Heart right ventricle (tissue), 16 donors: ENCODE measurements at places on chromosomes 6 and 20. TPM values are rescaled to one million over a fixed set of nuclear protein-coding genes. Genes with fewer than 3 reads are reported as not detected.
A peak's percentile ranks its signal among the peaks of the same experiment; 100 is the strongest.

- DNase-seq: peak; percentile 29
These were observed 12.8 kb upstream of the ELOVL5 start for GRCh38 chr6:53361549-53362031.

DNA sequence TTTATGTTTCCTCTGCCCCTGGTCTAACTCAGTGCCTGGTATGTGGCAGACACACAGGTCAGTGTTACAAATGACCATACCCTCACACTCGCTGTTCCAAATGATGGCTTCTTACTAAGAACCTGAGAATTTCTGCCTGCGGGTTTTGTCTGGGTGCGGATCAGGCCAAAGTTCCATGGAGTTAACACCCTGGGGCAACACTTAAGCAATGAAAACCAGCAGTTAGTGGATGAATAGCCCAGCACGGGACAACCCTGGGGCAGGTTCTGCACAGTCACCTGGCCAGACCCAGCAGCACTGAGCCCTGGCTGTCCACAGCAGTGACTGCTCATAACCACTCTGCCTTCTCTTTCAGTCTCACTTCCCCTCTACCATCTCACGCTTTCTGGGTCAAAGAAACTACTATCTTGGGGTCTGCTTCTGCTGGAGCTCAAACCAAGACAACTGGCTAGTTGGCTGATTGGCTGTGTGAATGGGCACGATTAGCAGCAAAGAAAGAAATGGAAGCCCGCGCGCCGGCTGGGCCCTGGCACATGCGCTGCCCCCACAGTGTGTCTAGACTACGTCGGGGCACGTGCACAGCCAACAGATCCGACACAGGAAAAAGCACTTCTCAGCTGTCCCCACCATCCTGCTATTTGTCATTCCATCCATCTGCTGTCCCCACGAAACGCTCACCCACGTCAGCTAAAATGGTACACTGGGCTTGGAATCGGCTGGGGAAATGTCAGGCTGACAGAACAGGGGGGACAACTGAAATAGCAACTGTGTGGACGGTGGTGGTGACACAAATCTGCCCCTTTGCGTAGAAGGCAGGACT, 36.6 kb downstream of the MGME1 start:
- no peak for DNase-seq

DNA sequence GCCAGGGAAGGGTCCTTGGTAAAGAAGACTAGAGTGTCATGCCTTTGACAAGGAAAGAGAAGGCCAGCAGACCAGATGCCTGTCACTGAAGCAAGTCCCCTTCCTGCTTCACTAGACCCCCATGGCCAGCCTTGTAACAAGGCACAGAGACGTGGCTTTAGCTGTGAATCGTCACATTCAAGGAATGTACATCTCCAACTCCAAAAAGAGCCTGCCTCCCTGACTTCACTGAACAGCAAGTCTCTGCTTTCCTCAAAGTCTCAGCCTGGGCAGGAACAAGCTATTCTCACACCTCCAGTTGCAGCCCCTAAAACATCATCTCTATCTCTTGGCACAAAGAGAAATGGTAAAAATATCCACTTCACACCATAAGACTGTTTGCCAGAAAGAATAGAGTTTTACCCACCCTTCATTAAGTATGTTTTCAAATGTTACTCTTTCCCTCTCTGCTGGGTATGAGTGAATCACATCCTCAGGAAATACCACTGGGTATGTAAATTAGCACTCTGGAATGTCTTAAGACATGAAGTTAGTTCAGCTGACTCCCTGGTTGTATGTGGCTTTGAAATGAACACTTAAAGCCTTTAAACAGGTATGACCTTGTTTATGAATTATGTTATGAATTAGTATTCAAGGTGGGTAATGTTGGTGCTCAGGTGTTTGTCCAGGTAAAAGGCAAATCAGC, 46.4 kb upstream of the NT5E start:
- no peak for DNase-seq

- DNase-seq: no peak
These were observed 278.8 kb downstream of the HDGFL1 start for GRCh38 chr6:22848121-22848520.

- DNase-seq: no peak
These were observed 315.9 kb downstream of the TFAP2A start for GRCh38 chr6:10098756-10099528.

DNA sequence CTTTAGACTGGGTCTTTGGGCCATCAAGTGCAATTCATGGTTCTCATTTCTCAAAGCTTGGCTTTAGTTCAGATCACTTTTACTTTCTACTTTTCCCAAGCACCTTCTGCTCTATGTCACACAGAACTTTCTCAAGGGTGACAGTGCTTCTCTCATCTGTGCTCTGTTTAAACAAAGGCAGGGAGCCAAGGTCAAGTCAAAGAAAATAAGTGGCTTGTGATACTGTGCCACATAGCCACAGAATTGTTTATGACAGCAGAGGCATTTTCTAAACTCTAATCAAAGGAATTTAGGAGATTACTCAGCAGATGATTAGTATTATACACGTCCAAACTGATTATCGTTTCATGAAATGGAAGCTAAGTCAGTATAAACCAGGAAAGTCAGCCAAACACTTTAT, 348.0 kb downstream of the HDGFL1 start:
- DNase-seq: no peak

- no peak for DNase-seq
These were observed 17.8 kb upstream of the SLC16A10 start for GRCh38 chr6:111069382-111070104.

FOXP4 gene
- polyA plus RNA-seq: 8.9 TPM

- no peak for DNase-seq
These were observed 15.9 kb upstream of the ADGRF1 start for GRCh38 chr6:47057830-47058540.

SDHAF4 gene
- 6.2 TPM for polyA plus RNA-seq

DNA sequence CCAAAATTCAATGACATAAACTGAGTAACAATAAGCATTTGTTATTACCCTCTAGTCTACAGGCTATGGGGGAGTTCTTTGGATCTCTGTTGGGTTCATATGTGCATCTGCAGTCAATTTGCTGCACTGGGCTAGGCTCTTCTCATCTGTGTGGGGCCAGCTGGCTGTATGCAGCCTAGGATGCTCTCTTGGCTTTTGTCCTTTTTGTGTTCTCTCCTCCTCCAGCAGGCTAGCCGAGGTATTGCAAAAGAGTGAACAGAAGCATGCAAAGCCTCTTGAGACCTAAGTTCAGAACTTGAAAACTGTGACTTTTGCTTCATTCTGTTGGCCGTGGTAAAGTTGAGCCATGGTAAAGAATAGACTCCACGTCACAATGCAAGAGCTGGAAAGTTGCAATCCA, 62.8 kb upstream of the FOXO3 start:
- DNase-seq: peak; percentile 9

GRCh38 chr20:32189691-32190615, 17.6 kb downstream of the PLAGL2 start:
- DNase-seq: peak; percentile 48

GRCh38 chr20:45907219-45907948, 4.6 kb downstream of the PLTP start:
- no peak for DNase-seq

DNA sequence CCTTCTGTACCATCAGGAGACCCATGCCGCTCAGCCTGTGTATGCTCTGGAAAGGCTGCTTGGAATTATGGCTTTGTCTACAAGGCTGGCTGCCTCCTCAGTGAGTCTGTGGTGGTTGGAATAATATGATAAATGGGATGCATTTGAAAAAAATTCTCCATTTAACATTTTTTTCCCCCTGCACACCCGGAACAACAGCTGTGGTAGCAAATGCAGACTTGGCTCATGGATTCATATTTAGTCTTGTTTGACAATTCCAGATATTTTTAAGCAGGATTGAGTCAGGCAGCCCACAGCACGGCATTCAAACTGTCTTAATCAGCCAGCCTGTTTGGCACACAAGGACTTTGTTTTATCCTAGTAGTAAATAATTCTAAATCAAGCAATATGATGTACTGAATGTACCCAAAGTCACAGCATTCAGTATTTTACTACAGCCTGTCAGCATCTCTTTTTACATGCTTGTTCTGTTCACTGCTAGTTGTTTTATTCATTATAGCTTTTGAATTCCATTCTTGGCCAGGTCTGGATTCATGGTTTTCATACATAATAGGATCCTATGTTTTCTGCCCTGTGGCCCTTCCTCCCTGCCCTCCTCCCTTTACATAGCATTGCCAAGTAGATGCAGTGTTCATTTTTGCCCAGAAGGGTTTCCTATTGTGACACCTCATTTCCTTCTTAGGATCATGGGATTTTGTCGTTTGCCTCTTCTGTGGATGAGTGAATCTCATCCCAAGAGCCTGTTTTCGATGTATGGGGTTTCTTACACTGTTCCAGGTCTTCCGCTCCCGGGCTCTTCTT, 68.1 kb downstream of the LRRC1 start:
- no peak for DNase-seq

GRCh38 chr6:166939894-166940293, 16.5 kb downstream of the RNASET2 start:
- no peak for DNase-seq

GRCh38 chr20:9989066-9989724, 45.6 kb upstream of the ANKEF1 start:
- DNase-seq: no peak

HCRTR2 gene
- not detected for polyA plus RNA-seq

DNA sequence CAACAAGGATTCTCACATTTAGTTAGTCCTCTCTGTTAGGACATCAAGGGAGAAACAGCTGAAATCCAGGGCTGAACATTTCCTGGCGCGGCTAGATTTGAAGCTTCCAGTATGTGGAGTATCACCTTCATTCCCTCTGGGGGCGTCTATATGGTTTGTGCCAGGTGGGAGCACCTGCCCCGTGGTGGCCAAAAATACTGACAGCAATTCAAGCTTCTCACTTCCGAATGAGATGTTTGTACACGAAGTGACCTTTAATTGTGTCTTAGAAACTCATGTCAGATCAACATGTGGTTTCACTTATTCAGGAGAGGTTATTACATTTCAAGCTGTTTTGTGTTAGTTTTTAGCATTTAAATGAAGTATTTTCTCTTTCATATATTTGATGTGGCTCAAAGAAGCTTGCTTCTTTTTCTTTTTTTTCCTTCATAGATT, 67.3 kb upstream of the ZNF217 start:
- DNase-seq: no peak
